ENCODE measurements at places on chromosomes 4 and X.

GRCh38 chr4:62209757-62210485, 1009.8 kb downstream of the ADGRL3 start:
- no peak for DNase-seq

DNA sequence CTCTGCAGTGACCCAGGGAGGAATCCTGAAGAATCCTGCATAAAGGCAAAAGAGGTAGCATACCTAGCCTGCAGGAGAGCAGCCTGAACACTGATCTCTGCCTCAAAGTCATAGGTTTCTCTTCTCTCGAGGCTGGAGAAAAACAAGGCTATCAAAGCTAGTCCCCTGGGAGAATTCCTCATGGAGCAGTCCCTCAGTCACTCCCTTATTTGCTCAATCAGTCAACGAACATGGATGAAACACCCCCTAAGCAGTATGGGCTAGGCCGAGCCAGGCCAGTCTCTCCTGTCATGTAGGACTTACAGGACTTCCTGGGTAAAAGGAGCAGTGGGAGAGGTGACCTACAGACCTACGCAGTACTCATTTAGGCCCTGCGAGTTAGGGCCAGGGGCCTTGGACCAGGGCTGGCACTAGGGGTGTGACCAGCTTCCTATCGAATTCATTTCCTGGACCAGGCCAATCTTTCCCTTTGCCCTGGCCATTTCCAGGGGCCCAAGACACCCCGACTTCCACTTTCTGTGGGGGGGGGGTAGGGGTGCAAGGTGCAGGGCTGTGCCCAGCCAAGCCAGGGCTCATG, 164.1 kb downstream of the EFNB1 start:
- no peak for DNase-seq

- DNase-seq: peak; percentile 53
Measured at GRCh38 chrX:153900831-153901752, 3.4 kb upstream of the AVPR2 start.

GRCh38 chr4:23579166-23579565, 310.7 kb downstream of the PPARGC1A start:
- DNase-seq: no peak

DNA sequence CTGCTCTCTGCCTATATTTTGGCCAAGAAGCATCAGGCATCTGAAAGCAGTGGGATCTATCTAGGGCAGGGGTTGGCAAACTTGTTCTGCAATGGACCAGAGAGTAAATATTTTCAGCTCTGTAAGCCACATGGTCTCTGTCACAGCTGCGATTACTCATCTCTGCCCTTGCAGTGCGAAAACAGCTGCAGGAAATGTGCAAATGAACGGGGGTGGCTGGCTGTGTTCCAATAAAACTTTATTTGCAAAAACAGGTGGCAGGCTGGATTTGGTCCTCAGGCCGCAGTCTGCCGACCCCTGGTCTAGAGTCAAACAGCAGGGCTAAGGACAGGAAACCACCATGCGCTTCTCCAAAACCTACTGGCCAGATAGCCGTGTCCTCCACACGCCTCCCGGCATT, 48.6 kb downstream of the ACOX3 start:
- DNase-seq: no peak

- no peak for DNase-seq
Measured at GRCh38 chrX:122788216-122788615, 395.9 kb upstream of the GRIA3 start.

GRCh38 chr4:180101348-180102083, 2141.7 kb upstream of the TENM3 start:
- DNase-seq: no peak

DNA sequence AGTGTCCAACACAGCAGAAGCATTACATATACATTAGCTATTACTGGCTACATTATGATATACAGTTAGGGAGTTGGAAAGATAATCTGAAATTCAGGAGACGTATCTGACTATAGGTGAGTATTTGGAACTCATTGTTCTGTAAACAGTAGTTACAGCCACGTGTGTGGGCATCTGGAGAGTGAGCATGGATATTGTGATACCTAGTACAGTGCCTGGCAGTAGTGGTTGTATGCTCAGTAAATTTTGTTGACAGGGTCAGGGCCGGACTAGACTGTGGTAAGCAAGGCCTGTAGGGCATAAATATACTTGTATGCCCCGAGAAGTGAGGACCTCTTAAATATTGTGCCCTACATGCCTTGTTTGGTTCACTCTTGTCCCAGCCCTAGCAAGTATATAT, 2.9 kb downstream of the F9 start:
- no peak for DNase-seq

DNA sequence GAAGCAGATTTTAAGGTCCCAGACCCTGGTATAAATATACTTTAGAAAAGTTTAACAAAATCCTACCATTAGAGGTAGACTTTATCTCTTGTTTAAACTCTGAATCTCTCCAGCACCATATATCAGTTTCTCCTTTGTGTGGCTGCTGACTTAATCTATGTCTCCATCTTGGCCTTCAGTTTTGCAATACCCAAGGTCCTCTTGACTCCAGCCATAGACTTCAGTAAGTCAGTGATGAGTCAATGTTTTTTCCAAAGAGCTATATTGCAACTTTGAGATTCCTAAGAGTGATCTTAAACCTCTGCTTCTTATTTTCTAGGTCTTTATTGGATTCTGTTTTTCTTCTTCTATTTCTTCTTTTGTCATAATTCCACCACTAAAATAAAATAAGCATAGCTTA, 50.8 kb upstream of the ADGRL3 start:
- no peak for DNase-seq

GRCh38 chr4:176753049-176753448, 39.7 kb downstream of the VEGFC start:
- peak; percentile 4 for DNase-seq

DNA sequence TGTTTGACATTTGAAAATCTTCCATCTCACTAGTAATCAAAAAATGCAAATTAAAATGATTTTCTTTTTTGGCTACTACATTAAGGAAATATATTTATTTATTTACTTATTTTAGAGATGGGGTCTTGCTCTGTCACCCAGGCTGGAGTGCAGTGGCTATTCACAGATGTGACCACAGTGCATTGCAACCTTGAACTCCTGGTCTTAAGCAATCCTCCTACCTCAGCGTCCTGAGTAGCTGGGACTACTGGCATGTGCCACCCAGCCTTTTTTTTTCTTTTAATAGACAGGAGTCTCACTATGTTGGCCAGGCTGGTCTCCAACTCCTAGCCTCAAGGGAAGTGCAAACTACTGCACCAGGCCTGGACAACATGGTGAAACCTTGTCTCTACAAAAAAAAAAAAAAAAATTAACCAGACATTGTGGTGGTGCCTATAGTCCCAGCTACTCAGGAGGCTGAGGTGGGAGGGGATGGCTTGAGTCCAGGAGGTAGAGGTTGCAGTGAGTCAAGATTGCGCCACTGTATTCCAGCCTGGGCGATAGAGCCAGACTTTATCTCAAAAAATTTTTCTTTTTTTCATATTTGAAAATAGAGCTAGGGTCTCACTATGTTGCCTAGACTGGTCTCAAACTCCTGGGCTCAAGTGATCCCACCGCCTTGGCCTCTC, 4.4 kb upstream of the SMIM14 start:
- DNase-seq: no peak

GRCh38 chr4:123889507-123889906, 492.9 kb downstream of the SPRY1 start:
- no peak for DNase-seq

DNA sequence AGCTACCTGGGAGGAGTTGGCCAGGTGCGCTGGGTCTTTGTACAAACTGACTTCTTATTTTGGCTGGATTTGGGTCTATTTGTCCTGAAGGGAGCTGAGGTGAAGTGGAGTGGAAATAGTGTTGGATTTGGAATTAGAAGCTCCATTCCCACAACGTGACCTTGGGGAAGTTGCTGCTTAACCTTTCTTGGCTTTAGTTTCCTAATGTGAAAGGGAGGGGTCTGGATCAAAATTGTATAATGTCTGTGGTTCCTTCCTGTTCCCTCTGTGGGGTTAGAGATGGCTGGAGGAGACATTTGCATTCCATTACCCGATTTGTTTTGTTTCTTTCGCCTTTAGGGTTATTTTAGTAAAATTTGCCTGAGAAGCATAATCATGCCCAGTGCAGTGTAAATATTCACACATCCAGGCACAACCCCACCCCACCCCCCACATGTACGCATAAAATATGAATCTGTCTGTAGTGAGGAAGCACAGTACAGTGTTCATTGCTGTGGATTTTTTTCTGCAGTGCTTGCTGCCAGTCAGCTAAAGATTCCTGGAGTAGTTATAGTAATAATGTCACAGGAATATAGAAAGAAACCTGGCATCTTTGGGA, 21.5 kb downstream of the JADE1 start:
- no peak for DNase-seq

DNA sequence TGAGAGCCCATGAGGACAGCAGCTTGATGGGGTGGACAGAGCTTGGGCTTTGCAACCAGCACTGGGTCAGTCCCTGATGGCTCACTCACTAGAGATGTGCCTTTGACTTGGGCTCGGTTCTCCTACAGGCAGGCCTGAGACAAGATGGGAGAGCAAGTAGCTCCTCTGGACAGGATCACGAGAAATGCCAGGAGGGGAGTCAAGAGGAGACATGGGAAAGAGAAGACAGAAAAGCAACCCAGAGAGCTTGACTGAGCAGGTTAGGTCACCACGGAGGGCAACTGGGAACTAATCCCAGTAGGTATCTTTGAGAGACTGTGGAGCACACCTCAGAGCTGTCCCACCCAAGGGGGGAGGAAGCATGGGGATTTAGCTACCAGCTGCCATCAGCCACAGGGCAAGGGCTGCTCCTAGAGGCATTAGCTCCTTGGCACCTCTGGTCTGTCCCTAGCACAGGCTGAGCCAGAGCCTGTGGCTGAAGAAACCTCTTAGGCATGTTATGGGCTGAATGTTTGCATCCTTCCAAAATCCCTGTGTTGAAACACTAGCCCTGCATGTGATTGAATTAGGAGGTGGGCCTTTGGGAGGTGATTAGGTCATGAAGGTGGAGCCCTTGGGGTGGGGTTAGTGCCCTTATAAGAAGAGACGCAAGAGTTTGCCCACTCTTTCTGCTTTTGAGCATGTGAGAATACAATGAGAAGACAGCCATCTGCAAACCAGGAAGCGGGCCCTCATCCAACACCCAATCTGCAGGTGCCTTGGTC, 145.6 kb downstream of the SMIM20 start:
- no peak for DNase-seq
